ENCODE measurements at places on chromosomes 7 and 10.
A peak's percentile ranks its signal among the peaks of the same experiment; 100 is the strongest.

GRCh38 chr7:28360739-28361138 lies 51.6 kb upstream of the CREB5 start:
- DNase-seq, result no peak

DNA sequence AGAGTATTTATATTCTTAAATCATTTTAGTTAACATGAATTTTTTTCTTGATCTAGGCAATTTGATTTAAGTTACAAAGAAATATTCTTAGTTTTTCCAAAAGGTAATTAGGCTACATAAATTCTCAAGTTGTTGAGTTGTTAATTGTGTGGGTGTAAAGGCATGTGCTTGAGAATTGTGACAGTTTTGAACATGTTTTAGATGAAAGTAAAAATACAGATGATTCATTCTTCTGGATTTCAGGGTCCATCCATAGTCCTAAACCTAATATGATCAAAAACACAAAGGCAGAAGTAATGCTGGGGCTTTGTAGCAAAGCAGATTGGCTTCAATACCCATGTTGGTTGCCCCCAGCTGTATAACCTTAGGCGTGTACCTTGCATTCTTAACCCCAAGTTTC lies 127.9 kb downstream of the CPED1 start:
- no peak for DNase-seq

GRCh38 chr7:23220690-23221305 lies 25.8 kb upstream of the GPNMB start:
- DNase-seq, result no peak

GRCh38 chr7:99504281-99504602 lies 220 bp upstream of the ZKSCAN5 start:
- no peak for DNase-seq

DNA sequence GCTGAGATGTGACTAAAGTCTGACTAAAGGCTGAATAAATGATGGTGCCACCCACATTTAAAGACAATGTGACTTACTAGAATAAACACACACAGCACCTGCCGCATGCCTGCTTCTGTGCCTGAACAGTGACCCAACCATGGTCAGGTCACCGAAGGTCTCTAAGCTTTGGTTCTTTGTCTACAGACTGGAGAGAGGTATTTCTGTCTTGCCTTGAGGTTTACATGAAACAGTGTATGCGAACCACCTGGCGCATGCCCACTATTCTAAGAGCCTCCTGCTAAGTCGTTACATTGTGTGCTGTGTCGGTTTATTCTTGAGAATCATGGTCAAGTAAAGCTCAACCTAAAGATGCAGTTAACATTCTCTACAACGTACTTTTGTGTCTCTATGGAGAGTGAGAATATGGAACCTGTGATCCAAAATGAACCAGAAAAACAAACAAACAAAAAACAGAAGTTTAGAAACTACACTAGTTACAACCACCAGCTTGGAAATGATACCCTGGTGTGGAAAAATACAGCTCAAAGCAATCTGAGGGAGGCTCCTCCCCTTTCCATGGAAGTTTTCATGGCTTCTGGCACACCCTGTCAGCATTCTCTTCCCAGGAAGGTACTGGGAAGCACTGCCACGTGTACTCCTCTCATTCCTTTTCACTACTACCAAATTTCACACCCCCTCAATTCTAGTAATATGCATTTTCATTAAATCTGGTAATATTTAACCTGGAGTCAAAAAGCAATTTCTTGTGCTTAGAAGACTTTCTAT lies 40.0 kb downstream of the VOPP1 start:
- no peak for DNase-seq

DNA sequence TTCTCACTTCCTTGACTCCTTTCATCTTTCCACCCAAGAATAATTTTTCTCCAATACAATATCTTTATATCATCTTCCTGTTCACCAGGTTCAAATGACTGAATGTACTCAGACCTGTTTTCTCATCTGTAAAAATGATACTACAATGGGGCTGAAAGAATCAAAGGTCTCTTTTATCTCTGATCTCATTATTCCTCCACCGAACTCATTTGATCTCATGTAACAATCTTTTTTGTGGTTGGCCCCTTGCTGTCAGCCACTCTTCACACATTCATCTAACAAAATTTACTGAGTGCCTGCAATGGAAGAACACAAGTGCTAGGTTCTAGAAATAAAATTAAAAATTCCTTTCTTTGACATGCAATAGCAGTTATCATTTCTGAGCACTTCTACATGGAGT lies 65.0 kb downstream of the GRM8 start:
- no peak for DNase-seq

- DNase-seq, result no peak
Measured at GRCh38 chr10:129694691-129695243, 227.7 kb downstream of the MGMT start.

DNA sequence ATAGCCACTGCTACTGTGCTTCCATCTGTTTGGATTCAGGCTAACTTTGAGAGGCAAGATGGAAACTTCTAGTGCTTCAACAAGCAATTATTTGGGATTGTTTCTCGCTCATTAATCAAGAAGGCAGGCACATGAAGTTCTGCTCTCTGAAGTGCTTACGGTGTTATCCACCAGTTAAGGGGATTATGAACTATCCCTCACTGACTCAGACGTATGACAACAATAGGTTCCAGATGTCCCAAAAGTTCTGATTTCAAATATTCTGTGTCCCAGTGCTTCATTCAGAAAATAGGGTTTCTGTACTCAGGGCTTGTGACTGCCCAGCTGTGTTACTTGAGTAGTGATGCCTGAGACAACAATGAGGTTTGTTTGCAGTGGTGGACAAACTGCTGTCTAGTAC lies 81.0 kb downstream of the HACD1 start:
- DNase-seq, result no peak

DNA sequence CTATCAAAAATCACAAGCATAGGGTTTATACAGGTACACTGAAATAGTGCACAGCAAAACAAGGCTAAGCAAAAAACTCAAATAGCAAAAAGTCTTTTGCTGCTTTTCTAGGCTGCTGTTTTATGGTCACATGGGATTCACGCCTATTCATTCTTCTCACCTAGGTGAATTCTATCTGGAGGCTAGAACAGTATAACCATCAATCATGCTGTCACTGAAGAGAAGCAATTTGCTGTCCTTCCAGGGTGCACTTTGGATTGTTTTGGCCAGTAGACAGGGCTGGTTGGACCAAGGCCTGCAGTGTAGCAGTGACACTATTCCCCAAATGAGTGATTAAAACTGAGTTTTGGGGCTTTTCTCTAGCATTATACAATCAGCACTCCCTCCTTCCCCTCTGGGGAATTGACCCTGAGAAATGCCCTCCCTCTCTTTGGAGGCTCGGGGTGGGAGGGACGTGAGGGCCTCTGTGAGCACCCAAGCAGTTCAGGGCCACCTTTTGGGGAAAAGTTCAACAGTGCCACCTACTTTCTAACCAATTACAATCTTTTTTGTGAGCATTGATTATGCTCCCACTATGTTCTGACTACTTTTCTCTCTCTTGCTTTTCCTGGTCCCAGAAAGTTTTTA lies 16.2 kb upstream of the SND1 start:
- no peak for DNase-seq

GRCh38 chr7:75842836-75843446 lies 29.3 kb upstream of the CCL24 start:
- no peak for DNase-seq

- no peak for DNase-seq
Measured at GRCh38 chr10:48710647-48711275, 26.1 kb downstream of the WDFY4 start.

DNA sequence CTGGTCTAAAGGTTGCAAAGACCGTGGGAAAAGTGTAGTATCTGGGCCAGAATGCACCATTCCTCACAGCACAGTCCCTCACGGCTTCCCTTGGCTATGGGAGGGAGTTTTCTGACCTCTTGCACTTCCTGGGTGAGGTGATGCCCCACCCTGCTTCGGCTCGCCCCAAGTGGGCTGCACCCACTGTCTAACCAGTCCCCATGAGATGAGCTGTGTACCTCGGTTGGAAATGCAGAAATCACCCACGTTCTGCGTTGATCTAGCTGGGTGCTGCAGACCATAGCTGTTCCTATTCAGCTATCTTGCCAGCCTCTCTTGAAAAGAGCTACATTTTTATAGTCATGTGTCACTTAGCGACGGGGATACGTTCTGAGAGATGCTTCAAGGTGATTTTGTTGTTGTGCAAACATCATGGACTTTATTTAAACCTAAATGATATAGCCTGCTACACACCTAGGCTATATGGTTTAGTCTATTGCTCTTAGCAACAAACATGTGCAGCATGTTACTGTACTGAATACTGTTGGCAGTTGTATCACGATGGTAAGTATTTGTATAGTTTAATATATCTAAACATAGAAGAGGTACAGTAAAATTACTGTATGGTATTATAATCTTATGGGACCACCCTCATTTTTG lies 120.0 kb downstream of the PPP1R9A start:
- no peak for DNase-seq

GRCh38 chr7:69992938-69993337 lies 394.7 kb downstream of the AUTS2 start:
- no peak for DNase-seq

DNA sequence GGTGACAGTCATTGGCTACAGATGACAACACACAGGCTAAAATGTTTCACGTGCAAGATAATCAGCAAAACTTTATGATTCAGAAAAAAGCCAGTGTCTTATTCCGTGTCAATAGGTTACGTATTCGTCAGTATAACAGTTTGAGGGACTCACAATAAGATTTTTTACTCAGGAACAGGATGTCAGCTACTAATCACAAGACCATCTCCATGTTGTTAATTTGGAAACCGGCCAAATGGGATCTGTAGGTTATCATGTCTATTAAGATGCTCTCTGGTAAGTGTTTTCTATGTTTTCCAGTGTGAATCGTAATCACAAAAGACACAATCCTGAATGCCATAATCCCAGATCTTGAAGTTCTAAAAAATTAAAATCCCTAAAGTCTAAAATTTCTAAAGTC lies 197.3 kb downstream of the ETV1 start:
- no peak for DNase-seq

DNA sequence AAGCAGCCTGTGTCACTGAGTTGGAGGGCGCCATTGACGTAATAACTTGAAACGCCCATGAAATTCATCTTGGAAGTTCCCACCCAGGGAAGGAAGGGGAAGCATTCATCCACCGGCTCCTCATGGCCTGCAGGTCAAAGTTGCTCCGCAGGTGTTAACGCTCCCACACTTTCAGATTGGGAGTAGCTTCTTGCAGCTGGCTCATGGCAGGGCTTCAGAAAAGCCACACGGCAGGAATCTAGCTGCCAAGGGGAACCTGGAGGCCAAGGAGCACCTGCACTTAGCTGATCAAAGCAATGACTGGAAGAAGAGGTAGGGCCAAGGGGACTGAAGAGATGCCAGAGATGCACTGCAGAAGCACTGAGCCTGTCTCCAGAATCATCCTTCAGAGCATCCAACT lies 203.2 kb downstream of the ARHGAP12 start:
- no peak for DNase-seq

DNA sequence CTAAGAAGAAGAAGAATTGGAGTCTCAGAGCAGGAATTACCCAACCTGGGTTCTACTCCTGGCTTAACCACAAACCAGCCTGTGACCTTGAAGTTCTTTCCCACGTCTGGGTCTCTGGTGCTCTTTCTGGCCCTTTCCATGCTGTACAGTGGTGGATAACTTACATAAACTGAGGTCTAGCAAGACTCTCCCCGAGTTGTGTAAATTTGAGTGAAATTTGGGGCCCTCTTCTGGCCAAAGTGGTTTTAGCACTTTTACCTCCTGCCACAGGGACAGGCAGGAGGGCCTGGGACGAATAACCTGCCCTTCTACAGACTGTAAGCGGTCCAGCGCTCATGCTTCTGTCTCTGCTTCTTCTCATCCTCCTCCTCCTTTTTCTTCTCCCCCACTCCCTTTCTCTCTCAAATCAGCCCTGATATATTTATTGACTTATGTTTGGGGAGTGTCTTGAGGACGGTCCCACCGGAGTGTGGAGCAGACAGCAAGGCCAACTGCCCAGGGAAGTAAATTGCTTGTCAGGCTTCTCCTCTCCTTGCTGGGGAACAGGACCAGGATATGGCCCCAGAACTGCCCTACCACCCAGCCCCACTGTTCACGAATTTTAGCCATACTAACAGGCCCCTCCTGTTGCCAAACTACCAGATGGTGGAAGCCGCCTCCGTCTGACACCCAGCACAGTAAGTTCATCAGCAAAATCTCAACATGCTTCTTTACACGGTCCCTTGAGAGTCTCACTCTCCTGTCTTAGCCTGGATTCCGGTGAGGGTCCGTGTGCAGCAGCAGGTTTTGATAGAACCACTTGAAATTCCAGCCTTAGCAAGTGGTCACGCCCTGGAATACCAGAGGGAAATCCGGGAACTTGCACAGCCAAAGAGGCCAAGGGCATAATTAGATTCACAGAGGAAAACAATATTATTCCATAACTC lies 4.0 kb upstream of the SH3PXD2A start:
- DNase-seq, result peak; percentile 50

DNA sequence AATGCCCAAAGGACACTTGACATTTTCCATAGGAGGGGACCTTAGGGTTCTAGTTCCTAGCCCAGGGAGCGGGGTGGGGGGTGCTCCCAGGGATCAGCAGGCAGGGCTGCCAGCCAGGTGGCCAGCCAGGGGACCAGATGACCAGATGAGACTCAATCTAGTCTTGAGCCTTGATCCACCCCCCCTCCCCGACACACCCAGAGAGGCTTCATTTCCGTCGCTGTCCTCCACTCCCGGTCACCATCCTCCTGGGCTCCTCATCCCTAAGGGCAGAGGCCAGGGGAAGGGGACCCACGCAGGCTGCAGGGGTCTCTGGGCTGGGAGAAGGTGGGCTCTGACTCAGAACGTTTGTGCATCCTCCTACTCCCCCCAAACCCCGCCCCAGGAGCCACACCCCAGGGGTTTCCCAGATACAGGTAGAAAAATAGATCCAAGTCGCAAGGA lies 1.0 kb downstream of the STX1A start:
- DNase-seq, result peak; percentile 38

DNA sequence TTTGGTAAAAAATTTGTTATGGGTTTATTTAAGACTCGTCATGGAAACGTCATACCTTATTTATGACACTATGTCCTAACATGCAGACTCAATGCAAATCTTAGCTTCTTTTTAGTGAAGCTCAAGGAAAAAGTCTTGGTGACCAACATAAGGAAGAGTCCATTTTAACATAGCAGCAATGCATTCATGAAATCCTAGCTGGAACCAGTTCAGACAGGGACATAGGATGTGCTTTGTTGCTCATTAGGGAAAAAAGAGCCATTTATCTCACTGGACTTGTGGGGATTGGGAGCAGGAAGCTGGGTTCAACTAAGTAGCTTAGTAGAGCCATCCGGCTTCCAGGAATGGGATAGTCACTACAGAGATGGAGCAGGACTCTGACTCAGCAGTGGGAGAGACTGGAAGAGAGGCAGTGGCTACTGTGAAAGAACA lies 100.7 kb upstream of the DKK1 start:
- no peak for DNase-seq

DNA sequence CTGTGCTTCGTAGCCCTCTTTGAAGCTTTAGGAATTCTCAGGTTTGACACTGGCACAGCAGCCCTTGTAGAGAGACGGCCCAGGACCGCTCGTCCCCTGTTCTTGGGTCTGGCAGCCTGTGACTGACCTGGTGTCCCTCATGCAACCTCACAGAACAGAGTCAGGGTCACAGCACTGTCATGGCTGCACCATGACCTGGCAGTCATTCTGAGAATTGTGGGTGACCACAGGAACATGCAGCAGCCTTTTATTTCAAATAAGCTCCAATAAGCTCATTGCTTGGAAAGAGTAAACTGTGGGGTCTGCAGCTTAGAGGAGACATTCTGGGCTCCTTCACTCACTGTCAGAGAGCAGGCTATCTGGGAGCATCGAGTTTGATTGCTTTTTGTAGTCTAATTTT lies 42.5 kb downstream of the MYO1G start:
- DNase-seq, result no peak
